ENCODE measurements at places on chromosomes 7 and 10.

GRCh38 chr10:126909147-126909546 is 3.9 kb downstream of the DOCK1 start:
- no peak for DNase-seq

- no peak for DNase-seq
Measured at GRCh38 chr10:125014836-125015355, 73.0 kb downstream of the ZRANB1 start.

DNA sequence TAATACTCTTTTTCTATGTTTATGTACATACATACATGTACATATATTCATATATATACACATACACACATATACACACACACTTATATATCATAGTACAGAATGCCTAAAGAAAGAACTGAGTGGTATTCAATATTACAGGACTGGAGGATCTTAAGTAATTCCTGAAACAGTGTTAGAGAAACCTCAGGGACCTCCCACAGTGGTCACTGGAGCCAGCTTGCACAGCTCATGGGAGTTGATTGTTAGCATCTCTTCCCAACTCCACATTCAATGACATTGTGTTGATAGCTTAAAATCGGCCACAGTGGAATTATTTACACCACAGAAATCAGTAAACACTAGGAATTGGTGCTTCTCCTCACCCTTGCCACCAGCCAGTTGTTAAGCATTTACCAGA is 6.0 kb downstream of the LRRC17 start:
- DNase-seq, result no peak

GRCh38 chr7:99790407-99790806 is 6.4 kb upstream of the CYP3A4 start:
- DNase-seq, result no peak

GRCh38 chr10:42864575-42864974 is 82.0 kb downstream of the BMS1 start:
- DNase-seq, result no peak

Measured in stimulated activated CD4-positive, alpha-beta T cell treated with anti-CD3 and anti-CD28 coated beads, Interleukin-4, amount 100 ng/mL, for 1 hour (primary cell).